ENCODE measurements at places on chromosomes 5 and 9. TPM values are rescaled to one million over a fixed set of nuclear protein-coding genes. Genes with fewer than 3 reads are reported as not detected.

SHOC1 gene
- not detected for total RNA-seq

TYRP1 gene
- total RNA-seq = 93.2 TPM

KIAA1191 gene
- total RNA-seq = 109 TPM

DBH gene
- not detected for total RNA-seq

IFNA13 gene
- not detected for total RNA-seq

ARL14EPL gene
- total RNA-seq = not detected

PCDHAC2 gene
- 1.2 TPM for total RNA-seq

MAMDC4 gene
- 8.3 TPM for total RNA-seq

IL3 gene
- total RNA-seq = not detected

SELENOP gene
- 255 TPM for total RNA-seq

DMRT3 gene
- total RNA-seq = 0.15 TPM

WDR55 gene
- 12.2 TPM for total RNA-seq

DAB2IP gene
- 54.2 TPM for total RNA-seq

DMRTA1 gene
- 1.2 TPM for total RNA-seq

DNA sequence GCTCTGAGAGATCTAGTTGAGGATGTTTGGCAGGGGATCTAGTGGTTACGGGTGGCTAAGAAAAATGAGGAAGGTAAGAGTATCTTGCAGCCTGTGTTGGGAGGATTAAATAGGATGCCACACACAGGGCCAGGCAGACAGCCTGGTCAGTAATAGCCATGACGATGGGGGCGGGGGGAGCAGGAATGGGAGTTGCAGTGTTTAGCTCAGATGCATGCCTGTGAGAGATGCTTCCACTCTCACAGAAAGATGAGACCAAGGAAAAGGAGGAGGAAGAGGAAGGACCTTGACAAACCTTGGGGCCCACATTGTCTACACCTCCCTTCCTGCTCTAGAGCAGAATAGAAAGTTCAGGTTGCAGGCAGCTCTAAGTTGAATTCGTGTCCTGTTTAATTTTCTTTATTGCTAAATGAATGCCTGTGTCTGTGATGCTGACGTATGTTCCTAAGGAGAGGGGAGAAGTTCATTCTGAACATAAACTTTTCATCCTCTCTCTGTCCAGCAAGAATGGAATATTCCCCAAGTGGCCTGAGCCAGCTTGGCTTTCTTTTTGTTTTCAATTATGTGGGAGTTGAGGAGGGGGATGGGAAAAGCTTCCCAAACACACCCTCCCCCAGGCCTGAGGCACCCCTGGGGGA is 28.7 kb downstream of the TGFBI start:
- DNase-seq = no peak

- no peak for DNase-seq
These were observed 750.0 kb upstream of the ZNF608 start for GRCh38 chr5:125496393-125496792.

- DNase-seq = no peak
These were observed 19.2 kb downstream of the SLC23A1 start for GRCh38 chr5:139363937-139364336.

DNA sequence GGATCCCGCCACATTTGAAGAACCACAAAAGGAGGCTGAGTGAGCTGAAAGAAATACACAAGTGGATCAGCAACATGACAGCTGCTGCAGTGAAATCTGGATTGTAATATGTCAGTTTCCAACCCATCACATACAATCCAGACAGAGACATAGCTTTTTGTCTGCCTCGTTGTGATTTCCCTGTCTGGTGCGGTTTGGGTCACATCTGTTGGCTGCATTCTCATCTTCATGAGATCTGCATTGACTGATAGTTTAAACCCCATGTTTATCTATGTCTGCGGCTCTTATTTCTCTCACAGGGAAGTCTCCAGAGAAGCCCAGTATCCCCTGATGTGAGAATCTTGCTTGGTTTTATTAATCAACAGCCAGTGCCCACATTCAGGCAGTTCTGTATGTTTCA is 403.1 kb upstream of the ZNF608 start:
- DNase-seq = no peak

DNA sequence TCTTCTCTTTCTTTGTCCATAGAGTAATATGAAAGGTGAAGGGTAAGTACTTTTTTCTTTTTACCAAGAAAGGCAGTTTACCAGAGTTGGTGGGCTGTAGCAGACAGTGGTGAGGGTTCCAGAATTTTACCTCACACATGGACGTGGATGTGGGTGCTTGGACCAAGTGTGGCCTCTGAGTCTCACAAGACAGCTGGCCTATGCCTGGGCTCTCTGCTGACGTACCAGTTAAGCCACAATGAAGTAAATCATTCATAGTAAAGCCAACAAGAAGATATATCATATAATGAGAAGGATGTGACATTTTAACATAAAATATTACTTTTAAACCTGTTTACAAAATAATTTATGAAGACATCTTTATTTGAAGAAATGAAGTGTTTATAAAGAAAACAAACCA is 106.0 kb downstream of the PRKACG start:
- no peak for DNase-seq

- DNase-seq = no peak
These were observed 3.3 kb downstream of the NCBP1 start for GRCh38 chr9:97636903-97637302.

DNA sequence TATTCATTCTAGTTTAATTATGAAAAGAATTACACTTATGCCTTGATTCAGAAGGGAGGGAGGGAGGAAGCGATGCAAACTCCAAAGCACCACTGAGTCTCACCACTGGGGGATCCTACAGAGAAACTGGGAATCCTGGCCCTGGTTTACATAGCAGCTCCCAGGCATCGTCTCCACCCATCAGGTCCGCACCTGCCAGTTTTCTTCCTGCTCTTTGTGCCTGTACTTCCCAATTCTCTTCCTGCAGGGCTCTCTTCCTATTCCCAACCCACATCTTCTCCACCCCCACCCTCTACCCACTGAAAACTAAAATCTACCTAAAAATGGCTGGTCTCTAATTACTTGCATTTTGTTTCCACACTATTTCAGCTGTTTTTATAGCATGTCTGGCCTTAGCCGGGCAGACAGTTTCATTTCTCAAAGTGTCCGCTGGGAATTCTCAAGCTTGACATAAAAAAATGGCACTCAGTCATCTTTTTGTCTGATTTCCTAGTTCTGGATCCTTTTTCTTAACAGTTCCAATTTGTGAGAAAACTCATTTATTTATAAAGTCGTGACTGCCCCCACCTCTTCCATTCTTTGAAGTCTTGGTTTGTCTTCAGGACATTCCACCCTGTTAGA is 1.6 kb upstream of the TNIP1 start:
- DNase-seq = no peak

DNA sequence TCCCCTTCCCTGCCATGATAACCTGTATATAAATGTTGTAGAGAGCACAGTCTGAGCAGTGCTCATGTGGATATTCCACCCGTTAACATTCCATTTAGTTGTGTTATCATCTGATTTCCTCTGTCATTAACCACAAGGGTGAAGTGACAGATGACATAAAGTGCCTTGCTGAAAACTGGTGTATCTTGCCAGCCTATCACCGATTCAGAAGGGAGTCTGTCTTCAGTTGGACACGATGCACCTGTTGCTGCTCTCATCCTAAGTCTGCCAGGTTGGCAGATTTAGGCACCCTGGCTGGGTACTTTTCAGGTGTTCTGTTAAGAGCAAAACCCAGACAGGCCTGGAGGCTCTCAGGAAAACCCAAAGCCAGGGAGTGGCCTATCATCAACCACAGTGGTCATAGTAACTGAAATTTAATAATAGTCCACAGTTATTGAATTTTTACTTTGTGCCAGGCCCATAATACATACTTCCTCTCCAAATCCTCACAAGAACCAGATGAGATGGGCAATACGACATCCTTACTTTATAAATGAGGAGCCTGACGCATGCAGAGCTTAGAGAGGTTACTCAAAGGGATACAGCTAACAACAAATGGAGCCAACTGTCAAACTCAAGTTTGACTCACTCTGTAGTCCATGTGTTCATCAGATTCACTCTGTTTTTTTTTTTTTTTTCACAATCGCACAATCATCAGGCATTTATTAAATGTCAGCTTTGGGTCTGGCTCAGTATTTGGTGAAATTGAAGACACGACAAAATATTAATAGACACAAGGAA is 100.7 kb upstream of the SPRY4 start:
- no peak for DNase-seq

GRCh38 chr5:3564827-3565518 is 30.7 kb upstream of the IRX1 start:
- no peak for DNase-seq

- DNase-seq = no peak
These were observed 267.3 kb upstream of the CDH6 start for GRCh38 chr5:30926218-30926617.

GRCh38 chr5:172413601-172414171 is 40.6 kb downstream of the SH3PXD2B start:
- no peak for DNase-seq

DNA sequence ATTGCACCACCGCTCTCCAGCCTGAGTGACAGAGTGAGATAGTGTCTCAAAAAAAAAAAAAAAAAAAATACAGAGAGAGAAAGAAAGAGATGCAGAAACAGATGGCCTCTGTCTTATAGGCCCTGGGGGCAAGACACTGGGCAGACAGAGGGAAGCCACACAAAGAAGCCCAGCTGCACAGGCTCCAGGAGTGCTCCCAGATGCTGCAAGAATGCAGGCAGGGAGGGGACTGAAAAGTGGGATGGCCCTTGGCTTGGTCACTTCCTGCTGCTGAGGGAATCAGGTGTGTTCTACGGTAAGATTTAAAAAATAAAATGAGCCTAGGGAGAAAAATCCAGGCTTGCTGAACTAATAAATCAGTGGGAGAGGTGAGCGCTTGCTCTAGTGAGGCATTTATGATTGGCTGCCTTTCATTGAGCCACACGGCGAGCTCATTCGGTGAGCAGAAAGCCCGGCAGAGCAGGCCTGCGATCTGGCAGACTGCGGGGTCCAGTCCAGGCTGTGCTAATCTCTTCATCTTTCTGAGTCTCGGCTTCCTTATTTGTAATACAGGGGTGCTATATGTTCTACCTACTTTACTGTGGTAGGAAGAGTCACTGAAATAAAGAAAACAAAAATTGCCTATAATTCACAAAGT is 80.6 kb downstream of the RAD23B start:
- DNase-seq = peak; percentile 31

DNA sequence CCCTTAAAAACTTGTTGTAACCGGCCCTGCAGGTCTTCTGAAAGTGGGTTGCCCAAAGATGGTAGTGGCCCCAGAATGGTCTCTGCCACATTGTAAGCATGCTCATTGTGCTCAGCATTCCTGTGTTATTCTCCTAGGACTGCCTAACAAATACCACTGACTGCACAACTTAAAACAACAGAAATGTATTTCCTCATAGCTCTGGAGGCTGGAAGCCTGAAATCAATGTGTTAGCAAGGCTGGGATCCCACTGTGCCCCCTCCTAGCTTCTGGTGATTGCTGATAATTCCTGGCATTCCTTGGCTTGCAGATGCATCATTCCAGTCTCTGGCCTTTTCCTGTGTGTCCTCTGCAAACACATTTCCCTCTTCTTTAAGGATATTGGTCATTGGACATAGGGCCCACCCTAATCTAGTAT is 3.4 kb upstream of the GCNT4 start:
- DNase-seq = no peak

DNA sequence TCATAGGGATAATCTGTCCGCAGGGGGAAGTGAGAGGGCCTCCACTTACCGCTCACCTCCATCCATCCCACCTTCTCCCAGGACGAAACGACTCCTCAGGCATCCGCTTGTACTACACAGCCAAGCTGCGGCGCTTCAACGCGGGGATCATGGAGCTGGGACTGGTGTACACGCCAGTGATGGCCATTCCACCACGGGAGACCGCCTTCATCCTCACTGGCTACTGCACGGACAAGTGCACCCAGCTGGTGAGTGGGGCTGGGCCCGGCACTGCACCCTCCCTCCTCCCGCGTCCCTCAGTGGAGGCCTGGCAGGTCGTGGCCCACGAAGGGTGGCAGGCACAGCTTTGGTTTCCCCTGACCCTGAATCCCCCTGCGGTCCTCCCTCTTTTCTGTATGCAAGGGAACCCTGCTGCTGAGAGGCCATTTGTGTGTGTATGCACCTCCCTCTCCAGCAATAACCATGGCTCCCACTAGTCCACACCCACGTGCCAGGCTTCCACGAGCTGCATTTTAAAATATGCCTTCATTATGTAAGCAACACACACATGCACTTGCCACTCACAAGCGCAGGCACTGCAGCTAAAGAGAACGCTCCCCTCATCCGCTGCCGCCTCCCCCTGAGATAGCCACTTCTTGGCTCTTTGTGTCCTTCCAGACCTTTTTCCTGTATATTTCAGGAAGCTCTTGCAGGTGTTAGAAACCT is 11.8 kb downstream of the DBH start:
- DNase-seq = no peak

GRCh38 chr9:114212826-114213225 is 57.5 kb downstream of the COL27A1 start:
- no peak for DNase-seq

DNA sequence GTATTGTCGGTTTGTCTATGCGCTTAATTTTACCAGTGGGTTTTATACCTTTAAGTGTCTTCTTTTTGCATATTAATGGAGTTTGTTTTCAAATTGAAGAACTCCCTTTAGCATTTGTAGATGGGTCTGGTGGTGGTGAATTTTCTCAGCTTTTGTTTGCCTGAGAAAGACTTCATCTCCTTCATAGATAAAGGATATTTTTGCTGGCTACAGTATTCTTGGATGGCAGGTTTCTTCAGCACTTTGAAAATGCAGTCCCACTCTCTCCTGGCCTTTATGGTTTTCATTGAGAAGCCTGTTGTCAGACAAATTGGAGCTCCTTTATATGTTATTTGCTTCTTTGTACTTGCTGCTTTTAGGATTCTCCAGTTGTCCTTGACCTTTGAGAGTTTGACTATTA is 142.1 kb downstream of the RAB3C start:
- no peak for DNase-seq

GRCh38 chr5:92868442-92868841 is 712.6 kb downstream of the NR2F1-AS1 start:
- DNase-seq = no peak

- no peak for DNase-seq
These were observed 74.6 kb downstream of the NPR3 start for GRCh38 chr5:32785611-32786254.

- no peak for DNase-seq
These were observed 186.3 kb downstream of the TLE4 start for GRCh38 chr9:79757881-79758669.

GRCh38 chr5:14879393-14879792 is 7.8 kb upstream of the ANKH start:
- DNase-seq = no peak

- no peak for DNase-seq
These were observed 9.8 kb downstream of the COL23A1 start for GRCh38 chr5:178580271-178580955.

DNA sequence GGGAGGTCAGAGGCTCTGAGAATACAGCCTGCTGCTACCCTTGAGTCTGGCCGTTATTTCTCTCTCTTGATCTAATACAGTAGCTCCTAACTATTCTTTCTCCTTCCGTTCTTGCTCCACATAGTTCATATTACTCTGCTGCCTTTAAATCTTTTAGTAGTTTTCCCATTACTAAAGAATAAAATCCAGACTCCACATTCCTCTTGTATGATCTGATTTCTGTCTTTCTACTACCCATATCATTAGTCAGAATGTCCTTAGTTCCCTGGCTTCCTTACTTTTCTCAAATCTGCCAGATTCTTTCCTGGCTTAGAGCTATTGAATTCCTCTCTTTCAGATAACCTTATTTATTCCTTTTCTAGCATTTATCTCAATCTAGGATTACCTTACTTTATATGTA is 40.0 kb downstream of the MARCHF6 start:
- no peak for DNase-seq

- DNase-seq = no peak
These were observed 59.6 kb downstream of the RPS23 start for GRCh38 chr5:82218374-82219156.

GRCh38 chr5:164742025-164742424 is 1236.6 kb downstream of the MAT2B start:
- DNase-seq = no peak
